ENCODE measurements at places on chromosomes 6 and 20.

DNA sequence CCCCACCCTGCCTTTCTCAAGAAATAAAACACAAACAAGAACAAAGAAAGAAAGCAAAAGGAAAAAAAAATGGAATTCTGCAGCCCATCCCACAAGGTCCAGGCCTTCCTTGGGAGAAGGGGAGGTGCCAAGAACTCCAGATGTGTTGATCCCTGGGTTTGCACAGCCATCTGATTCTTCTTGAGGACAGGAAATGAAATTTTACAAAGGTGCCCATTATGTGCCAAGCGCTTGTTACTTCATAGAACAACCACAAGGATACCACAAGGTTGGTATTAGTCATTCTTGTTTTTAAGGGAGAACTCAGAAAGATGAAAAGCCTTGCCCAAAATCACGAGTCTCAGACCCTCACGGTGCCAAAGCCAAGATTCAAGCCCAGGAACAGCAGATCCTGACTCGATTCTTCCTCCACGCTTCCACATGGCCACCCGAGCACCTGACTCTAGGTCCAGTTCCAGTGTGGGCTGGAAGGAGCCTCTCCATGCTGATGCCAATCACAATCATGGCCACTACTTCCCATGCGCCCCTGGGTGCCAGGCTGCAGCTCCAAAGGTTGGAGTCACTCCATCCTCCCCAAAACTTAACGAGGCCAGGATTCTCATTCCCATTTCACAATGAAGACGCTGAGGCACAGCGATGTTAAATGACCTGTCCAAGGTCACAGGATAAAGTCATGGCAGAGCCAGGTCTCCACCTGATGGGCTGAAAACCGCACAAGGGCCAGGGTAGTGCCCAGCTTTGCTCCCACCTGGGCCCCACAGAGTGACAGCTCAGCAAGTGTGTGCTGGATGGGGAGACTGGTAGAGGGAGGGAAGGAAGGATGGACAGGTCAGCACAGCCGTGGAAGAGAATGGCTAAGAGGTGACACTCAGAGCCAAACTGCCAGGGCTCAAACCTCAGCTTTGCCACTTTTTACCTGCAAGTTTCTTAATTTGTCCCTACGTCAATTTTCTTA is 66.7 kb upstream of the TOP1 start:
- DNase-seq: no peak

DNA sequence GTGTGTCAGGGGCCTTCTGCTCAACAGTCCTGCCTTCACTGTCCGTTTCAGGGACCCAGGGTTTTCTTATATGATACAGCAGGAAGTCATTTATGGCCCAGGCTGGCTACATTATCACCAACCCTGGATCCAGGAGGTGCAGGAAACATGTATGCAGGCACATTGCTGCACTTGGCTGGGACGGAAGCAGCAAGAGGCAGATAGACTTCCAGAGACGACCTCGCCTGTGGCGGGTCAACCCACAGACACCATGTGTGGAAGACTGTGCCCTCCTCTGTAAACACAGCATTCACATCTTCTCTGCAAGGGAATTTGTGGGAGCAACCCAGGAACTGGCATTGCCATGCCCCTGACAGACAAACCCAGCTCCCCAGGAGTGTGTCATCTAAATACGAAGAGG is 43.7 kb downstream of the TBC1D7 start:
- DNase-seq: no peak

GRCh38 chr6:100614386-100614785 is 149.7 kb upstream of the SIM1 start:
- no peak for DNase-seq

DNA sequence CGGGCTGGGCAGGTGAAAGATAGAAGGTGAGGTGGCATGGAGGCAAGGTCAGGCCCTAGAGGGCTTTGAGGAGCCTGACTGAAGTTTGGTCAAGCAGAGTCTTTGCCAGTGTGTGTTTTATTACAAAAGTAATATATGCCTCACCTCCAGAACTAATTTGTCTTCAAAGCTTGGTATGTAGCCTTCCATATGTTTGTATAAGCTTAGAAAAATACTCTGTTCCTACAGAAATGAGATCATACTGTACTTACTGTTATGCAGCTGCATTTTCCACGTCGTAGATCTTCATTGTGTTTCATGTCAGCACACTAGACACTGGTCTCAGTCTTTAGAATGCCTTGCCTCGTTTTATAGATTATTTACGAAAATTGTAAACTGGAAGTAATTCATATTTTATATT is 61.8 kb downstream of the ANKS1A start:
- no peak for DNase-seq

DNA sequence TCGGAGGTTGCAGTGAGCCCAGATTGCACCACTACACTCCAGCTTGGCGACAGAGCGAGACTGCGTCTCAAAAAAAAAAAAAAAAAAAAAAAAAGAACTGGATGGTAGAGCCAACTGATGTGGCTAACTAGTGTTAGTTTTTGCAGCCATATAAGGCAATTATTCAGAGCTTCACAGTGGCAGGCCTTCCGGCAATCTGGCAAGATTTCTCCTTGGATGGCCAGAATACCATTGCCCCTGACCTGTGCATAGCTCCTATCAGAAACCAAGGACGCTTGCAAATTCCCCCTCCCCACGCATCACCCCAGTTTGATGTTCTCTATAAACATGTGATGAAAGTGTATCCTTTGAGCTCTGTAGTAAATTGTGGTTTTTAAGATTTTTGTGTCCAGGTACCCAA is 127.0 kb downstream of the RNF144B start:
- DNase-seq: no peak

- DNase-seq: no peak
These were observed 215.1 kb downstream of the SOX4 start for GRCh38 chr6:21808551-21809242.

GRCh38 chr20:50635676-50636600 is 55.4 kb downstream of the RIPOR3 start:
- DNase-seq: no peak

GRCh38 chr20:58685988-58686387 is 6.6 kb upstream of the NPEPL1 start:
- DNase-seq: no peak

GRCh38 chr6:5359417-5359816 is 98.1 kb downstream of the FARS2 start:
- DNase-seq: no peak

DNA sequence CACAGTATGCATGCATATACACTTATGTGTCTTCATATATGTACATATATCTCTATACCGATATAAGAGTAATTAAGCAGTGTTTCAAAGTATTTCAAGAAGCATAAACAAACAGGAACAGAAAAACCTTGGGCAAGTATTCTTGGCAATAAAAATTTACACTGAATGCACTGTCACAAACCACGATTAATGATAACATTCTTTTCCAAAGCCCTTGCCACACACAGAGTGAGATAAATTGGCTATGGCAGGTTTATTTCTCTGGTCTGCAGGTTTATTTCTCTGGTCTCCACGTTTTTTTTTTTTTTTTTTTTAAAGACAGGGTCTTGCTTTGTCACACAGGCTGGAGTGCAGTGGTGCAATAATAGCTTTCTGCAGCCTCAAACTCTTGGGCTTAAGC is 73.0 kb downstream of the PPP1R3G start:
- DNase-seq: no peak

GRCh38 chr6:74597840-74598239 is 608.0 kb downstream of the COL12A1 start:
- DNase-seq: no peak

DNA sequence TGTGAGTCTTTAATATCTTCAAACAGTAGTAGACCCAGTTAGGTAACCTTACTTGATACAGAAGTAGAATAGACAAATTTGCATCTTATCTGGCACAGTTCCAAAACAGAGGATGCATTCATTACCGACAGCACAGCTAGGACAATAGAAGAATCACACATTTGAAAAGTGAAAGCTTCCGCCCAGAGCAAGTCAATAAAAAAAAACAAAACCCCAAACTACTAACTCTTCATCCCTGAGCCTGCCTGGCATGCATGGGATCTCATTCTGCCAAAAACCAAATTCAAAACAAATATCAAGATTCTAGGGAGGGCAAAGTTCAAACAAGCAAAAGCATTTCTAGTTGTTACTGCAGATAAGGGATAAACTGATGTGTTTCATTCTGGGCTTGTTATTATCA is 235.4 kb downstream of the BTBD9 start:
- DNase-seq: no peak

DNA sequence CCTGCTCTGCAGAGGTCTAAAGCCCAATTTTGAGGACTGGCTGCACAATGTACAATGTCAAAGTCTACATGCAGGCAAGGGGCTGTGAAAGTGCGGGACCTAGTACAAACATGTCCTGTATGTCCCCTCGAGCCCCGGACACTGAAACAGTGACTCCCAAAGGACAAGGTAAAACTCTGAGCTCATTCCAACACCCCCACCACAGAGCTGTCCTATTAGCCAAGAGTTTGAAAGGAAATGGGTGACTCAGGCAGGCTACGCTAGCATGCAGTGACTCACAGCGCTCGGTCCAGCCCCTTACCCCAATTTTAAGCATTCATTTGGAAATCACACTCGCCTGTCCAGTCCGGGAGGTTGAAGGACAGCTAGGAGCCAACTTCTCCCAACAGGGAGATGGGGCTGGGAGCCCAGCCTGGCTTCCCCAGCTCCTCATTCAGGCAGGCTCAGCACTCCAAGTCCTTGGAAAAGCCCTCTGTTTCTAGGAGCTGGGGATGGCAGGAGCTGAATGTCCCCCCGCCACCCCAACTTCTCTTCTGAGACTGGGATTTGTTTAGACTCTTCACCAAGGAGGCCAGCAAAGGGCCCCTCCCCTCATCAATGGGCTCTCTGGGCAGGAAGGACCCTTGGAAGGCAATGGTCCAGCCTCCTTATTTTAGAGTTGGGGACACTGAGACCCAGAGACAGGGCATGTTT is 3.9 kb downstream of the SDC4 start:
- DNase-seq: no peak

DNA sequence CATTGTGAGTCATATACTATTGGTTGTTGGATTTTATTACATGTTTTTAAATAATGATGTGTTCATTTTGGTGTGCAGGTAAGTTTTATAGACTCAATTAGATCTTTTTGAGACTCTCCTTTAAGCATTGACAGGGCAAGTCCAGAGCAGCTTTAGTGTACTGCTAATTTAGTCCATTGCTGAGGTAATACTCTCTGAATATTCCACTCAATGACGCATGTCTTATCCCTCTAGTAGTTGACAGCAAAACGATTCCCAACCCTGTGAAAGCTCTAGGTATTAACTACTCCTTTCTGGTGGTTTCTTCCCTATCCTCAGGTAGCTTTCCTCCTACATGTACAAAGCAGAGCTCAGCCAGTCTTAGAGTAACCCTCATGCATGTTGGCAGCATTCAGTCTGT is 373.5 kb upstream of the MAP3K7 start:
- DNase-seq: no peak

- DNase-seq: no peak
These were observed 3.9 kb downstream of the SYTL3 start for GRCh38 chr6:158653577-158654354.

DNA sequence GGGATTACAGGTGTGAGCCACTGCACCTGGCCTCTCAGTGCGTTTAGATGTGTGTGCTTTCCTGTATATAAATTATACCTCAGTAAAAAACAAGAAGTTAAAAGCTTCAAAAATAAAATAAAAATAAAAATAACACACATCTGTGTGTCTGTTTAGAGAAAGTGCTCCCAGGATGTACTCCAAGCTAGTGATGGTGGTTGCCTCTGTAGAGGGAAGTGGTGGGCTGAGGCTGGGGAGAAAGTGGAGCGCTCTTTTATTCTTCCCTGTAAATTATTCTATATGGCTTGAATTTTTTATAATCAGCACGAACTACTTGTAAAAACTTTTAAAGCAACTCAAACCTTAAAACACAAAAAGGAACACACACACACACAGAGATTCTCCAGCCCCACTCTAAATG is 29.0 kb downstream of the PTGIS start:
- DNase-seq: no peak

GRCh38 chr20:47150403-47151152 is 205.9 kb downstream of the ZMYND8 start:
- DNase-seq: no peak

GRCh38 chr6:168441434-168442391 is 729 bp downstream of the SMOC2 start:
- no peak for DNase-seq

- no peak for DNase-seq
These were observed 31.2 kb downstream of the PLCG1 start for GRCh38 chr20:41168281-41169161.

DNA sequence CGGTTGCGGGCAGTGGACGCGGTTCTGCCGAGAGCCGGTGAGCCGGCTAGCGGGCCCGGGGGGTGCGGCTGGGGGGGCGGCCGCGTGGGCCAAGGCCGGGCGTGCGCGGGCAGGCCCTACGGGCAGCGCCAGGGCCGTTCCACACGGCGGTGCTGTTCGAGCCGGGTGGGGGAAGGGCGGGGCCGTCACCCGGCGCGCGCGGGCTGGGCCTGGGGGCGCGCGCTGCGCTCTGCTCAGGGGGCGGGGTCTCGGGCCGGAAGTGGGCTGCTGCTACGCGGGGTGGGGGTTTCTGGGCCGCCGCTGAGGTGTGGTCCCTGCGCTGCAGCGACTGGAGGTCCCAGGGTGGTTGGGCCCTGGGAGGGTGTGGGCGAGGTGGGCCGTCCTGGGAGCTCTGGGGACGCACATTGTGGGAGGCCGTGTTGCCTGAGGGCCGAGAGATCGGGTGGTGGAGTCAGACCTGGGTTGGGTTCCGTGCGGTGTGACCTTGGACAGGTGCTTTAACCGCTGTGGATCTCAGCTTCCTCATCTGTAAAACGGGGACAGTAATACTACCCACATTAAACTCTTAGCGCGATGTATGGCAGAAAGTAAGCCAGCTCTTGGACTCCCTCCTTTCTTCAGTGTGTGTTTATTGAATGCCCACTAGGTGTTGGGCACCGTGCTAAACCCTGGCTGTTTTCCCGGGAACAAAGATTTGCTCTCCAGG is 391 bp downstream of the MAPRE1 start:
- no peak for DNase-seq

GRCh38 chr6:135451617-135452190 is 45.8 kb downstream of the AHI1 start:
- no peak for DNase-seq

- no peak for DNase-seq
These were observed 26.1 kb downstream of the MANBAL start for GRCh38 chr20:37315452-37316110.
